ENCODE measurements at places on chromosomes 13 and 19.

DNA sequence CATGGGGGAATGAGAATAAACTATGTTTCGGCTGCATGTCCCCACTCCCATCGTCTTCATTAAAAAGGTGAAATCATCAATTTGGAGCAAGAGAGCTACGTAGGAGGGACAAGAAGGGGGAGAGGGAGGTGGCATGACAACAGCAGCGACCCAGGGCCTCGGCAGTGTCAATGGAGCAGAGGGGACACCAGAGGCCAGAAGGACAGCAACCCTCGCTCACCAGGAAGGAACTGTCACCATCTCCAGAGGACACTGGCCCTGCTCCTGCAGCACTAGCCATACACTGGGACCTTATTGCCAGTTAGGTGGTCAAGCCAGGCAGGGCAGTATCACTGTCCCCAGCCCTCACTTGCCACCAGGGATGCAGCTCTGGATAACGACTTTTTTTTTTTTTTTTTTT lies 34.2 kb downstream of the NAXD start:
- no peak for DNase-seq

- peak; percentile 71 for DNase-seq
These were observed 135.3 kb downstream of the RFC3 start for GRCh38 chr13:33953203-33953602.

- peak; percentile 20 for DNase-seq
These were observed 521 bp upstream of the NUP58 start for GRCh38 chr13:25300861-25301346.

DNA sequence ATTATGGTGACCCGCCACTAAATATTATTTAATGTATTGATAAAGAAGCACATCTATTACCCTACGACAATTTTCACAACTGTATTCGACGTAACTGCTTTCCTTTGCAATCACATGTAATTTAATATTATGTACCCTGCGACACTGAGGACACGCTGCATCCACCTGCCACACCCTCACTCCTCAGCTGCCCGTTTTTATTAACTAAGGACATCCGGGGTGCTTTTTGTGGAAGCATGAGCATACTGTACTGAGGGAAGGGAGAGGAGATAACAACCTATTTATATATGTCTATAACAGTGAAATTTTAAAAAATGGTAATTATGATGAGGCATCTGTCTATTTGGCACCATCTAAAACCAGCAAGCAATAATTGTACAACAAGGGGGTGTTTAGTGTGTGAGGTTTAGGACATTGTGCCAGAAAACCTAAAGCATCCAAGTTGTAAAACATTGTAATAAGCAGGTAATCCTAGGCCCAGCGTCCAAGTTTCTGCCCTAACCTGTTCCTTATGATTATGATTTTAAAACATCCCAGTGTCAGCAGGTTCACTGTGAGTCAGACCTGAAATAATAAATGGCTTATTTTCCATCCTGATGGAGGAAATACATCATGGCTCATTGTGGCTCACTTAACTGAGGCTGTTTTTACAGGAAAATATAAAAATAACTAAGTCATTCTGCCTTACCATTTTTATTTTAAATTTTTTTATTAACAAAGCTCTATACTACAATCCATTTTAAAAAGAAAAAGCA lies 56.3 kb downstream of the FOXO1 start:
- no peak for DNase-seq

DNA sequence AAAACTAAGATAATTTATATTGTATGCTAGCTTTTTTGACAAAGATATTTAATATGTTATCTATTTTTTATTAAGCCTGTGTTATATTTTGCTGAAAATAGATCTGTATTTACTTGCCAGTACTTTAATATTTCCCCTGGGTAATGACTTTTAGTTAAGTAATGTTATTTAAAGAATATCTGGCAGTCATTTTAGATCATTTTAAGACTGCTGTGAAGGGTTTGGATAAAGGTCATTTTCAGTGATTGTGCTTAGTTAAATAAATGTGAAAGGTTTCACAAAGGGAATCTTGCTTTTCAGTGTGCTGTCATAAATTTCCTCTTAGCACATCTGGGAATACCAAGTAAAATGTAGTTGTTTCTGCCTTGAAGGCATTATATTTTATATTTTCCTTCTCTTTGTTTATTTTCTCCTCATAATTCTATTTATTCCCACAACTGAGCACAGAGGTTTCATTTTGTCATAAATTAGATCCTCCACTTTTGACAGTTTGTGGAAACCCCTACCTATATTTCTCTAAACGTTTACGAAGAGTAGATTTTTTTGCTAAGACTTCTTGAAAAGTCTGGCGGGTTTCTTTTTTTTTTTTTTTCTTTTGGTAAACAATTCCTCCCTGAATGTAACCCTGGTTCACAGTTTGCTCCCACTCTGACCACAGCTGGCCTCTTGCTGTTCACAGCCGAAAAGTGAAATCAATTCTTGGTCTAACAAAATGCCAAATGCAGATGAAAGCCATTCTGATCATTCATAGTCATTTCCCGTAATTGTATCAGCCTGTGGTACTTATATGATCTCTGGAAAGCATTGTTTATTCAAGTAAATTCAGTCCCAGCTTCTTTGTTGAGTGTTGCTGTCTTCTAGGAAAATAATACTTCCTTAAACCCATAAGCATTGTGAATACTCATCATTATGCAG lies 87.8 kb downstream of the MAB21L1 start:
- peak; percentile 62 for DNase-seq

DNA sequence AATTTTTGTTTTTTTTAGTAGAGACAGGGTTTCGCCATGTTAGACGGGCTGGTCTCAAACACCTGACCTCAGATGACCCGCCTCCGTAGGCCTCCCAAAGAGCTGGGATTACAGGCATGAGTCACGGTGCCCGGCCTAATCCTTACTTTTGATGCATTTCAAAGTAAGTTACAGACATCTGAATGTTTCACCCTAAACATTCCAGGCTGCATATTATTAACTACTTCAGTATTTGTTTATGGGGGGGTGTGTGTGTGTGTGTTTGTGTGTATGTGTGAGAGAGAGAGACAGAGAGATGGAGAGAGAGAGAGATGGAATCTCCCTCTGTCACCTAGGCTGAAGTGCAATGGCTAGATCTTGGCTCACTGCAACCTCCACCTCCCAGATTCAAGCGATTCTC lies 13.1 kb downstream of the SULT2B1 start:
- peak; percentile 26 for DNase-seq

GRCh38 chr13:81171065-81171647 lies 830.2 kb upstream of the SPRY2 start:
- peak; percentile 36 for DNase-seq

DNA sequence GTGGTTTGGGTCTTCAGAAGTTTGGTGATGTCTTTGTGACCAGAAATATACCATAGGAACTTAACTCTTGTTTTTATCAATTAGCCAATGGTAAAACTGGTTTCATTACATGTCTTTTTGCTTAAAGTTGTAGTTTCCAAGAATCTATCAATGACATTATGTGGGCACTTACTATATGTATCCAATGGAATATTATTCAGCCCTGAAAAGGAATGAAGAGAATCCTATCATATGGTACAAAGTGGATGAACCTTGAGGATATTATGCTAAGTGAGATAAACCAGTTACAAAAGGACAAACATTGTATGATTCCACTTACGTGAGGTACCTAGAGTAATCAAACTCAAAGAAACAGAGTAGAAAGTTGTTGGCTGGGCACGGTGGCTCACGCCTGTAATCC lies 26.4 kb downstream of the RCBTB1 start:
- DNase-seq, result no peak

- no peak for DNase-seq
These were observed 20.4 kb downstream of the DHRS12 start for GRCh38 chr13:51783428-51784094.

DNA sequence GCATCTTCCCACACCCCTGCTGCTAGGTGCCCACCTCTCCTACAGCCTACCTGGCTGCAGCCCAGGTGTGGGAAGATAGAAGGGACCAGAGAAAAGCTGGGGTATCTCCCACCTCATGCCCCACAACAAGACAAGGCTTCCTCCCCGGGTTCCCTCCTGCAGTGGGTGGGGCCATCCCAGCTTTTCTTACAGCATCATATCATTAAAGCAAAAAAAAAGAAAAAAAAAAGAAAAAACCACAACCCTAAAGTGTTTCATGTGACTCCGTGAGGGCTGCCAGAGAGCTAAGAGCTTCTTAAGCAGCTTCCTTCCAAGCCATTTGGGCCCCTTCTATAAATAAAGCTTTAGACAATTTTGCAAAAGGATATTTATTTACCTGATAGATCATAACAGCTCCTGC lies 455.4 kb upstream of the TSHZ3 start:
- DNase-seq, result no peak

DNA sequence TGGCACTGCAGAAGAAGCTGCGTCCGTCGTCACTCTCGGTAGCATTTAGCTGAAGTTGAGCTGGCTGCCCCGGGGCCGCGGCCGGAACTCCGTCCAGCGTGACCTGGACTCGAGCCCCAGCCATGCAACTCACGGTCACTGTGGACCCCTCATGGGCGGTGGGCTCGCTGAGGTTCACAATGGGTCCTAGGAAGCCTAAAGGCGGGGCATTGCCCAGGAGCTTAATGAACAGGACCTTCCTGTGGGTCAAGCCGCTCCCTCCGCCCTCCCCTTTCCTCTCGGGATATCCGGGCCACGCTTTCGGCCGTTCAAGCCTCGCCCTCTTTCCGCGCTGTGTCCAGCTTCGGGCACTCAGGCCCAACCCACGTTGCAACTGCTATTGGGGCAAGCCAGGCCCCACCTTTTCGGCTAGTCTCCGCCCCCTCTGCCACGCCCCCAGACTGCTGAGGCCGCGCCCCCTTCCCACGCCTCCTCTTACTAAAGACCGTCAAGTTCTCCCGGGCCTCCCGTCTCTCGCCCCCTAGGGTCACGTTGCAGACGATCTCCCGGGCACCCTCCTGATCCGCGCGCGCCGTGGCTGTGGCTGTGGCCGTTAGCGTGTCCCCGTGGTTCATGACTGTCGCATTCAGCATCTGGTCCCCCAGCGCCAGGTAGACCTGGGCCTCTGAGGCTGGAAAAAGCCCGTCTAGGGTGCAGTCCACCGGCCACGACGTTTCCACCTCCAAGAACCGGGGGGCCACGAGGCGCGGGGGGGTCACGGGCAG lies 1.4 kb upstream of the RAVER1 start:
- DNase-seq, result peak; percentile 97

GRCh38 chr19:35142606-35143230 lies 337 bp upstream of the FXYD7 start:
- peak; percentile 52 for DNase-seq

DNA sequence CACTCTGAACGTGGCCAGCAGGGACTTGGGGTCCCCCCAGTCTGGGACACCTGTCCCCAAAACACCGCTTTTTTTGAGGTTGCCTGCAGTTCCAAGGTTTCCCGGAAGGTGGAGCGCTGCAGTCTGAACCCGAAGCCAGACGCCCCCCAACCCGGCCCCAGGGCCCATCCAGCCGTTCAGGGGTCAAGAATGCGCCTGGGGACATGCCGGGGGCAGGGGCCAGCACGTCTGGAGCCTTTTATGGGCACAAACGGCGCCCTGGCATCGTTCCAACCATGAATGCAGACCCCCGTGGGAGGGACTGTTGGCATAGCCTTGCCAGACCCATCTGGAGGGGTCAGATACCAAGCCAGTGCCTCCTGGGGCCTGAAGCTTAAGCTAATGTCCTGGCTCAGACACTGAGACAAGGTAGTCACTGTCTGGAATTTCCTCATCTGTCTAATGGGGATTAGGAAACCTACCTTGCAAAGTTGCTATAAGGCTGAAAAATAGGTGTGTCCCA lies 6.9 kb downstream of the S1PR5 start:
- no peak for DNase-seq

GRCh38 chr19:8666814-8667405 lies 31.7 kb downstream of the ACTL9 start:
- DNase-seq, result no peak

GRCh38 chr19:42290523-42291434 lies 11.2 kb upstream of the PRR19 start:
- no peak for DNase-seq

GRCh38 chr13:112521073-112521685 lies 66.8 kb downstream of the TUBGCP3 start:
- no peak for DNase-seq

DNA sequence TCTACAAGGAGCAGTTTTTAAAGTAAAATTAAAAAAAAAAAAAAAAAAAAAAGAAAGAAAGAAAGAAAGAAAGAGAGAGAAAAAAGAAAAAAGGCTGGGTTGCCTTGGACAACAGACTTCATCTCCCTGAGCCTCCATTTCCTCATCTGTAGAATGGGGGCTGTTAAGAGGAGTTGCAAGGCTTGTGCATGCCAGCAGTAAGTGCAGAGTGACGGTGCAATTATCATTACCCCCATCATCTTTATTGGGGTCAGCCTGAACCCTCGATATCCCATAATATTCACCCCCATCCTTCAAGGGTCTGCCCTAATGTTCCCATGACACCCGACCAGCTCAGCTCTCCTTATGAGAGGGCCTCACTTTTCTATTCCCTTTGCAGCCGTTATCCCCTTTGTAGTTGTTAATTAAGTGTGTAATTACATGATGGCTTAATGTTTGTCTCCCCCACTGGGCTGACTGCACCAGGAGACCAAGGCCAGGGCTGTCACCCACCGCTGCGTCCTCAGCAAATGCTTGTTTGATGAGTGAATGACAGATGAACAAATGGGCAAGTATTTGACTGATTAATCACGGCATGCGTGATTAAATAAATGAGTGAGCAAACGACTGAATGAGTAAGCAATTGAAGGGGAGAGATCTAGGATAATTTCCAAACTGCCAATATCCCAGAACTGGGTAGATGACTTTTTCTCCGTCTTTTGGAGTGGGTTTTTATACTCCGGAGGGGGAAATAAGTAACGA lies 10.1 kb downstream of the FOSB start:
- DNase-seq, result no peak

GRCh38 chr13:69324090-69324886 lies 783.3 kb upstream of the ATXN8OS start:
- peak; percentile 1 for DNase-seq

DNA sequence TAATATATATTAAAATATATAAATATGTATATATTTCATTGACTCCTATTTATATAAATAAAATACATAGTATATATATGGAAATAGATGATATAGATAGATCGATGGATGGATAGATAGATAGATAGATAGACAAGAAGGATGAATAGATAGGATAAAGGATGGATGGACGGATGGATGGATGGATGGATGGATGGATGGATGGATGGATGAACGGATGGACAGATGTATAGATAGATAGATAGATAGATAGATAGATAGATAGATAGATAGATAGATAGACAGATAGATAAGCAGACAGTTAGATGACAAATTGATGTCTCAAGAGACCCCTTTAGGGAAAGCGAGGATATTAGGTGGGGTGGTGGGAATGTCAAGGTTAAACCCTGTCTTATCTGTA lies 15.1 kb downstream of the CYP4F11 start:
- DNase-seq, result no peak

- DNase-seq, result no peak
These were observed 112.3 kb upstream of the FBXL3 start for GRCh38 chr13:77139306-77139705.

GRCh38 chr13:80979035-80979641 lies 638.2 kb upstream of the SPRY2 start:
- peak; percentile 90 for DNase-seq

GRCh38 chr13:92512852-92513251 lies 713.8 kb upstream of the GPC6 start:
- DNase-seq, result no peak
